GM23248 (cell line): ENCODE measurements at places on chromosomes 3 and 15.

- DNase-seq, result peak; percentile 75
Measured at GRCh38 chr15:58447271-58448010, 15.7 kb downstream of the LIPC start.

GRCh38 chr3:78281381-78281780 lies 1241.5 kb downstream of the ROBO2 start:
- DNase-seq, result no peak

- no peak for DNase-seq
Measured at GRCh38 chr3:182342252-182342651, 451.1 kb upstream of the ATP11B start.

DNA sequence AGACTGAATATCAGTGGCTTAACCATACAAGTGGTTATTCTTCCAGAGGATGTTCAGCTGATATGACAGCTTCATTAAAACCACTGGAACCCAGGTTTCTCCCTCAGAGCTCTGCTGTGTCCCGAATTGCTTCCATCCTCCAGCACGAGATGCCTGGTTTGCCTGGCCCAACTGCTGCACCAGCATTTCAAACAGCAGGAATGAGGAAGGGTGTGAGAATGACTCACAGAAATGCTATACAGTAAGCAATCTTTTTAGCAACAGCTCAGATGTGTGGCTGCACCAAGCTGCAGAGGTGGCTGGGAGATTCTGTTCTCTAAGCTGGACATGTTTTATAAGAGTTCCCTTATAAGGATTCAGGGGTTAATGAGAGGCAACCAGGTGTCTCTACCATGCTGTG lies 271.0 kb downstream of the GABRG3 start:
- DNase-seq, result peak; percentile 56

DNA sequence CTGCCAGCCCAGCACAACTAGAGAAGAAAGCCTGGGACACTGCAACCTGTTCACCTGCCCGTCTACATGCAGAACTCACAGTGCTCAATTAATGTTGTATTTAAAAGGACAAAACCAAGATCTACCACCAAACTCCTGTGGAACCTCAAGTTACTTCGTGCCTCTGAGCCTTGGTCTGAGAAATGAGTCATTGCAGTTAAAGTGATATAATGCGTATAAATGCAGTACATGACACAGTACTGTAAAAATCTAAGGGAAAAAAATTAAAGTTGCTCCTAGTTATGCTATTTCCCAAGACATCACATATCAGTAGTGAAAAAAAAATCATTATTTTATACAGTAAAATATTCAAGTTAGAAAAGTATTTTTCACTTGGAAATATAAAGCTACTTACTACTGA lies 138.9 kb downstream of the ZIC4 start:
- DNase-seq, result peak; percentile 52

- DNase-seq, result no peak
Measured at GRCh38 chr3:186366206-186366605, 4.2 kb upstream of the DGKG start.
